Activated gamma-delta T cell (primary cell): ENCODE measurements at places on chromosomes 3 and 15.

DNA sequence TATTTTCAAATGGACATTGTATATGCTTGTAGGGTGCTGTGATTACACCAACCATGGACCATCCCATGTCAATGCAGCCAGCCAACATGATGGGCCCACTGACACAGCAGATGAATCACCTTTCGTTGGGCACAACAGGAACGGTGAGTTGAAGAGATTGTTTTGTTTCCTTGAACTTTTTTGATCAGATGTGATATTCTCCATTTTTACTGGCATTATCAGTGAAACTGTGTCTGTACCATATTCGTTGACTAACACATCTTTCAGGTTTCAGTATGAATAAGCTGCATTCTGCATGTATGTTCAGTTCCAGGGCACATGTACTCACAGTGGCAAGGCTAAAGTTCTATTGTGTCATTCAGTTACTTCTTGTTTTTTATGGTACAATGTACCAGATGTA, 655.2 kb downstream of the RBMS3 start:
- DNase-seq = no peak

- DNase-seq = no peak
Measured at GRCh38 chr15:41695750-41696436, 35.7 kb downstream of the MGA start.

DNA sequence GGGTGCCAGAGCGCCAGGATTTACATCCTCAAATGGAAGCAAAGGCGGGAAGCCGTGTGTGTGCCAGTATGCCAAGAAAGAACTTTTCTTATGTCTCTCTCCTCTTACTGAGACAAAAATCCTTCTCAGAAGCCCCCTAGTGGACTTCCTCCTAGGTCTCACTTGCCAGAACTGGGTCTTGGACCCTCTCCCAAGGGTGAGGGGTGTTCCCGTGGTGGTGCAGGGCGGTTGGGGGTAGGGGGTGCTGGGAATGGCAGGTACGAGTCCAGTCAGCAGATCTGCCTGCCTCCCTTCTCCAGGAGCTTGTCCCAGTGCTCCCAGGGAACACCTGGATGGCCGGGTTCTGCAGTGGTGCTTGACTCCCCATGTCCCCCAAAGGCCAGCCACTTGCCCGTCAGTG, 52.0 kb downstream of the CORO2B start:
- no peak for DNase-seq

- DNase-seq = no peak
Measured at GRCh38 chr3:40679290-40679689, 154.5 kb downstream of the ZNF621 start.

GRCh38 chr3:64260431-64260830, 35.2 kb upstream of the PRICKLE2 start:
- DNase-seq = no peak

GRCh38 chr3:144552346-144553057, 580.9 kb downstream of the DIPK2A start:
- no peak for DNase-seq

DNA sequence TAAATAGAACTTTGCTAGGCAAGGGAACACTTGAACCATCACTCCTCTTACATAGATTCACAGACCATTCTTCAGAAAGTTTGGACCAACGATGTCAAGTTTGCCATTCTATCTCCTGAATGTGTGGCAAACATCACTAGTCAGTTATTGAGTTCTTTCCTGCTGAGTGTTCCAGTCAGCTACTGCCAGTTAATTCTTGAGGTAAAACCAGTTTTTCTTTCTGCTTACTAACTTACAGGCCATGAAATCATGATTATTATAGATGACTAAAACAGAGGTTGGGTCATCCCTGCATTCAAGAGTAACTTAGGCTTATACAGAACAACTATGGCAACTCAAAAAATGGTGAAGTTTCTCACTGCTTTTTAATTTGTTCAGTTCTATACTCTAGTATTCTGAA, 88.2 kb downstream of the AP4E1 start:
- DNase-seq = no peak

GRCh38 chr15:74831813-74832495, 5.5 kb downstream of the CPLX3 start:
- no peak for DNase-seq

DNA sequence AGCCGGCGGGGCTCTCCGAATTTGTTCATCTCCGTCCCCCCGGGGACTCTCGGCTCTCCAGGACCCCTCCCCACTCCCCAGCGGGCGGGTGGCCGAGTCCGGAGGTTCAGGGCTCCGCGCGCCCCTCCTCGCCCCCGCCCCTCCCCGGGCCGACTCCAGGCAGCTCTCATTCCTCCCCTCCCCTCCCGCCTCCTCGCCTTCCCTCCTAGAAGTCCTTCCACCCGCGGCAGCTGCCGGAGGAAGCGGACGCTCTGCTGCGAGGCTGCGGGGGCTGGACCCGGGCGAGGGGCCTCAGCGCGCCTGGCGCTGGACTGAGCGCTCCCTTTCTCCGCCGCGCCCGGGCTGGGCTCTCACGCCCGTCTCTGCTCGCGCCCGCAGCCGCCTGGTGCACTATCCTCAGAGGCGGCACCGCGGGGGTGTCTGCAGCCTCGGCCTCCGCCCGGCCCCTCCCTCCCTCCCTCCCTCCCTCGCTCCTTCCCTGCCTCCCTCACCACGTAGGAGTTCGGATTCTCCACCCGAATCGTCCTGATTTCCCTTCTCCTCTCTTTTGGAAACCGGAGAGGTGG, at the start of gene ROBO2:
Gene ROBO2, plus strand, starts transcription at position 494 of the 566 bp plus-strand sequence. CDS start 687 bp downstream, outside the sequence.
- peak; percentile 4 for DNase-seq

GRCh38 chr3:46484911-46485778, 12.6 kb upstream of the RTP3 start:
- no peak for DNase-seq

- DNase-seq = no peak
Measured at GRCh38 chr3:194602669-194603171, 30.5 kb downstream of the TMEM44 start.

DNA sequence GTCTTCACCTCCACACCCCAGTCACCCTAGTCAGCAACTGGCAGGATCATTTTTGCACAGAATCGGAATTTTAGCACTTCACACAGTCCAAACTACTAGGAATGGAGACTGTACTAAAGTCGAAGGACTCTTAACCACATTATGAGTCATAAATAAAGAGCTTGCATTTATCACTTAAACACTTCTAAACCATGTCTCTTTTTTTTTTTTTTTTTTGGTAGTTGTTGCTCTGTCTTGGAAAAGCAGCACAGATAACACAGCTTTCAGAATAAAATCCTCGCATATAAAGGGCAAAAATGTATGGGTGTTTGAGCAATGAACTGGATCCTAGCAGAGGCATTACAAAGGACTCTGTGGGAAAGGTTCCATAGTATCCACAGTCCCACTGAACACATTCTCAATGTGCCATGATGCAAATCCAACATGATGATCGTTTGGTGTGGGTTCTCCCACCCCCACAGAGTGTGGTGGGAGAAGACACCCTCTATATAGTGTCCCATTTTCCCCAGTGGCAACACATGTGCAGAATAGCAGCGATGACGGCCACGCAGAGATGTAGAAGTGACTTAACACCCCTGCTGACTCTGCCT, 47.1 kb downstream of the FOXP1 start:
- DNase-seq = no peak

DNA sequence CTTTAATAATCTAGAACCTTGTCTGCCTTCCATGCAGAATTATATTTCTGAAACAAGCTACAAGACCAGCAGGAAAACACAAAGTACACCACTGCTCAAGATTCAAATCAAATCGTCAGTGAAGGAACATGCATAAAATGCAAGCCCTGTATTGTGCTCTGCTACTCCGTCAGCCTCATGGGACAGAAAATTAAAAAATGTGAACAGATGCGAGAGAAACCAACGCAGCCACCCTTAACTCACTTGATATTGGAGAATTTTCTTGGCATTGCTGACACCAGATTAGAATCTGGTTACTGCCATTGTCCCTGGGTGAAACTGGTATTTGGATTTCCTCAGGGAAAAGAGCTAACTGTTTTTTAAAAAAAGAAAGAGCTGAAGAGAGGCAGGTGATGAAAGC, 23.6 kb downstream of the ANXA2 start:
- DNase-seq = no peak

DNA sequence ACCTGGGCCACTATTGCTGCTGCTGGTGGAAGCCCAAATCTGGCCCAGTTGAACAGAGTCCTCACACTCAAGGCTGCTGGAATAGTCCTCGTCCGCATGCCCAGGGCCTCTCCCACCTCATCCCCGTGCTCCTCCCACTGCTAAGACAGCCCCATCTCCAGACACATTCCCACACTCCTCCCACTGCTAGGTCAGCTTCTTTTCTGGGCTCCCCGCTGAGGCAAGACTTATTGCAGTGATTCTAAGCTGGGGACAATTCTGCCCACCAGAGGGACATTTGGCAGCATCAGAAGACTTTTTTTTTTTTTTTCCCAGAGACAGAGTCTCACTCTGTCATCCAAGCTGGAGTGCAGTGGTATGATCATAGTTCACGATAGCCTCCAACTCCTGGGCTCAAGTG, 35.1 kb downstream of the POC1A start:
- no peak for DNase-seq

GRCh38 chr3:129530251-129530791, 1.9 kb downstream of the RHO start:
- no peak for DNase-seq

GRCh38 chr15:98798375-98798893, 150.1 kb downstream of the IGF1R start:
- no peak for DNase-seq

- DNase-seq = no peak
Measured at GRCh38 chr3:12258911-12259310, 30.0 kb upstream of the PPARG start.

DNA sequence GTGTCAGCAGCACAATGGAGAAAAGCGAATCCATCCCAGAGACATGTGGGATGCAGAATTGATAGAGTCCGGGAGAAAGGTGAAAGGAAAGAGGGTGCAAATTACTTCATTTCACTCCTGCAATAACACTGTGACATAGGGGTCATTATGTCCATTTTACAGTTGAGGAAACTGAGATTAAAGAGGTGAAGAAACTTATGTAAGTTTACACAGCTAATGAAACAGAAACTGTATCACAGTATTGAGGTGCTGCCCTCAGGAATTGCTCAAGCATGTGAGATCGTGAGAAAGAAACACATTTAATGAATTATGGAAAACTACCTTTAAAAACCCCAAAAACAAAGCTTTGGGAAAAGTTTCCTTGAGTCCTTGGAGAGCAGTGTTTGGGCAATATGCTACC, 103.6 kb upstream of the PFN2 start:
- no peak for DNase-seq

DNA sequence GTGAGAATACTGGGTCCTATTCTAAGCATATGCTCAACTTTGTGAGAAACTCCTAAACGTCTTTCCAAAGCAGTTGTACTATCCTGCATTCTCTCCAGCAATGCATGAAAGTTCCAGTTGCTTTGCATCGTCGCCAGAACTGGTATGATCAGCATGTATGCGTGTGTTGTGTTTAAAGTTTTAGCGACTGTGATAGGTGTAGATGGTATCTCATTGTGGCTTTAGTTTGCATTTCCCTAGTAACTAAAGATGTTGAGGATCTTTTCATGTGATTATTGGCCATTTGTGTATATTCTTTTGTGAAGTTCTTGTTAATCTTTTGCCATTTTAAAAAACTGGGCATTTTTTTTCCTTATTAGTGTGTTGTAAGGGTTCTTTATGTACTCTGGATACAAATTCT, 115.1 kb downstream of the SPATA16 start:
- DNase-seq = no peak

- no peak for DNase-seq
Measured at GRCh38 chr3:49668861-49669260, 5.3 kb upstream of the APEH start.

GRCh38 chr3:192851821-192852372, 65.8 kb downstream of the MB21D2 start:
- DNase-seq = no peak

DNA sequence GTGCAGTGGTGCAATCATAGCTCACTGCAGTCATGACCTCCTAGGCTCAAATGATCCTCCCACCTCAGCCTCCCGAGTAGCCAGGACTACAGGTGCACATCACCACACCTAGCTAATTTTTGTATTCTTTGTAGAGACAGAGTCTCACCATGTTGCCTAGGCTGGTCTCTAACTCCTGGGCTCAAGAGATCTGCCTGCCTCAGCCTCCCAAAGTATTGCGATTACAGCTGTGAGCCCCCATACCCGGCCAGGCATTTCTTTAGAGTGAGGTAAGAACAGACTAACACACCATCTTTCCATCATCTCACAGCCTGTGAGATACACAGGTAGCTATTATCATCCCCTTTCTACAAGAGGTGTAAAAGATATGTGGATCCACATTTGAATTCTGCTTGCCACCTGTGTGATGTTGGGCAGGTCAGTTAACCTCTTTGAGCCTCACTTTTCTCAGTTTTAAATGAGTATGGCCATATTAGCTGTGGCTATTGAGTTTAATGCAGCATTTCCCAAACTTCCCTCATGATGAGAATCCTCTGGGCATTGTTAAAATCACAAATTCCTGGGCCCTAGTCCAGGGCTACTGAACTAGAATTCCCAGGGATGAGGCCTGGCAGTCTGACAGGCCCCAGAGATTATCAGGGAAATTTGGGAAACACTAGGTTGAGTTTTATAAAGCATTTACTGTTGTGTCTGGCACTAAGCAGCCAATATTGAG, 46.0 kb downstream of the ANP32A start:
- DNase-seq = no peak

DNA sequence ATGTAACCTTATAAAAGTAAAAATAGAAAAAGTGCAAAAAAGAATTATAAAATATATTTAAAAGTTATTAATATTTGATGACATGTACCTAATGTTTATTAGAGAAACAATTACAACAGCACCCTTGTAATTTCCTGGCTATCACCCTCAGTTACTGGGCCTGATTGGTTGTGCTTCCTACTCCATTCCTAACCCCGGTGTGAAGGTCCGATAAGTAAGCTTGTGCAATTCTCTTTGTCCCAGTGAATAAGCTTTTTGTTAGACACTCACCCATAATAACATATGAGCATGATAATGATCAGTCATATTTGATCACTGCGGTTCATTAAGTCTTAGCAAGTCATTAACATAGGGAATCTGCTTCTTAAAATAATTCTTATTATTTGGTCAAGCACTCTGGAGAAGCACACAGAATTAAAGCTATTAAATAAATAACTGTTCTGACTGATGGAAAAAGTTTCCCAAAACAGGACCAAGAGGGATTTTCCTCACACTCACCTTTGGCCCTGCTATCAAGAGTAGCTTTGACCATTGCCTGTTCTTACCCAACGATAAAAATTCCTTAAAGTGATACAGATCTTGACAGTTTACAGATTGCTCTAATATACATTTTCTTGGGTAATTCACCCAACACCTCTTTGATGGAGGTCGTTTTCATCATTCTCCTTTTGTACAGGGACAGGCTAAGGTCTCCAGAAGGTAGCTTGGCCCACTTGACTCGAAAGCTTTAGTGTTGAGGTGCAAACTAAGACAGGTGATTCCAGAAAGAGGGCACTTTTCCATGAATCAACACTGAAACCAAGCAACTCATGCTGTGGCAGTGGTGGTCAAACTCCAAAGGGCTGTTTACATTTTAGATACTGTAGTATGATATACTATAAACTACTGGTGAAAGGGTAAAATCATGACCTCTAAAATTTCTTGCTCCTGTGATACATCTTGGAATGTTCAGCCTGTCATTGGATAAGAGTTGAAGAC, 543.0 kb upstream of the KCNMB2 start:
- no peak for DNase-seq

- no peak for DNase-seq
Measured at GRCh38 chr3:58559586-58559985, 17.6 kb downstream of the FAM107A start.
